AG04450 (cell line): ENCODE measurements at places on chromosomes 7 and 10.
A peak's percentile ranks its signal among the peaks of the same experiment; 100 is the strongest.

DNA sequence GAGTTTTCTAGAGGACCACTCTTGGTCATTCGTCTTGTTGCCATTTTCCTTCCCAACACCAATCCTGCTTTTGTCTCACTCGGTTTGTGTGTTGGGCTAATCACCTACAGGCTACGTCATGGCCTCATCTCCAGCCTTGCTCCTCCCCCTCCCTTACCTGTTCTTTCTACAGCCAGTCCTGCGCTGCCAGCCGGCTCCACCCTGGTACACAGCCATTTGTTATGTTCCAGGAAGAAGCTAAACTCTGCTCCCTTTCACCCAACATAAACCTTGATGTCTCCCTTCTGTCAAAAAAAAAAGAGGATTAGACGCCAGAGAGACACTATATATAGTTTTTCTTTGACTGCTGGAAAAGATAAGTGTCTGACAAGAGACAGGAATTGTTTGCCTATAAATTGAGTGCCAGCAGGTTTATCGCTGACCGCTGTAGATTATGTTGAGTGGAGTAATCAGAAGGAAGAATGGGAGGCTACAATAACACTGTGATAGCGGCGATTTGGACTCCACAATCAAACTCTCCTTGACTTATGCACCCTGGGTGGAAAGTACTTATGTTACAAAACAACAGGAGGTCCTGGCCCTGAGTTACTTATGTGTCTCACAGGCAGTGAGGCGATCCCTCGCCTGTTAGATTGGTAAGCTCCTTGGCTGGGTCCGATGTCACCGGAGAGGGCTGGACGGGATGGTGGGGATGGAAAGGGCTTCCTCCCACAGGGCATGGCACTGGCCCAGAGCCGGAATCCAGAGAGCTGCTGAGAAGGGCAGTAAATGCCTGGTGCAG, 171.3 kb upstream of the BMPER start:
- no peak for DNase-seq

- DNase-seq, result no peak
Observed at GRCh38 chr7:115937960-115938359, 92.6 kb downstream of the TFEC start.

GRCh38 chr7:47878662-47879061, 69.6 kb downstream of the PKD1L1 start:
- no peak for DNase-seq

DNA sequence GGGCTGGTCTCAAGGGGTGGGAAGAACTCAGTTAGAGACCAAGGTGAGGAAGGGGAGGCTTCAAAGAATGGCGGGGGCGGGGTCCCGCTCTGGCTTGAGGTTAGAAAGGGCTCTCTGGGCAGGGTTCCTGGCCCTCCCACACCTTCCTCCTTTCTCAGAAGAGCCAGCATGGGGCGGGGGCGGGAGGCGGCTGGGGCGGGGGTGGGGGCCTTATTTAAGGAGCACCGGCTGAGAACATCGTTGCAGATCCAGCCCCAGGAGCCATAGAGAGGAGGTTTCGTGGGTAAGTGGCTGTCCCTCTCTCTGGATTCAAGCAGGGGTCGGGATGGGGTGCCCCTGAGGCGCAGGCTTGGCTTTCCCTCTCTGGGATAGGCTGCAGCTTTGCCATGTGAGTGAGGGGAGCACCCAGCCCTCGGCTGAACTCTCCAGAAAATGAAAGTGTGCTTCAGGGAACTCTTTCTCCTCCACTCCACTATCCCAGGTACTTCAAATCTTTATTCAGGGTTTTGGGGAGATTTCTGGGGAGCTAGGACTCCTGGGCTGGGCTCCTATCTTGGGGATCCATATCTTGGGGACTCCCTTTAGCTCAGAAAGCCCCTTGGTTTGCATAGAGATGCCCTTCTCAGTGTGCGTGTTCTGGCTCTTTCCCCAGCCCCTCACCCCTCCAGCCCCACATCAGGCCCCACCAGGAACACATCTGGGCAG, 3.3 kb upstream of the CUEDC2 start:
- no peak for DNase-seq

DNA sequence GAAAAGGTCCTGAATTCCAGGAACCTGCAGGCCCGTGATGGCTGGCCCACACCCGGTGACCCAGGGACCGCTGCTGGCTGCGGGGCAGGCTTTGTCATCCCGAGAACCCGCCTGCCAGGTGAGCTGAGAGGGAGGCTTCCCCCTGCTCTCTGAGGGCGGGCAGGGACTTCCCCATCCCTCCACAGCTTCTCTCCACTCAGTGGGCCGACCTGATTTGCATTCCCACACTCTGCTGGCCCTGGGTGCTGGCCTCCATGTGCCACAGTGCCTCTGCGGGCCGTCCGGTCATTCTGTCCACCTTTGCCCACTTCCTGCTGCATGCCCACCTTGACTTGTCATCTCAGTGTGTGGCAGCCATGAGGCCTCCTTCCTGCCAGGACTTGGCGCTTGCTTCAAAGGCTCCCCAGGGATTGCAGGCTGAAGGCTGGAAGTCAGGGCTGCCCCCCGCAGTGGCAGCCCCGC, 35.3 kb downstream of the PALD1 start:
- DNase-seq, result no peak

- peak; percentile 45 for DNase-seq
Observed at GRCh38 chr10:79452174-79452611, 6.8 kb upstream of the ZCCHC24 start.

- no peak for DNase-seq
Observed at GRCh38 chr7:108147031-108147563, 16.9 kb upstream of the LAMB4 start.

DNA sequence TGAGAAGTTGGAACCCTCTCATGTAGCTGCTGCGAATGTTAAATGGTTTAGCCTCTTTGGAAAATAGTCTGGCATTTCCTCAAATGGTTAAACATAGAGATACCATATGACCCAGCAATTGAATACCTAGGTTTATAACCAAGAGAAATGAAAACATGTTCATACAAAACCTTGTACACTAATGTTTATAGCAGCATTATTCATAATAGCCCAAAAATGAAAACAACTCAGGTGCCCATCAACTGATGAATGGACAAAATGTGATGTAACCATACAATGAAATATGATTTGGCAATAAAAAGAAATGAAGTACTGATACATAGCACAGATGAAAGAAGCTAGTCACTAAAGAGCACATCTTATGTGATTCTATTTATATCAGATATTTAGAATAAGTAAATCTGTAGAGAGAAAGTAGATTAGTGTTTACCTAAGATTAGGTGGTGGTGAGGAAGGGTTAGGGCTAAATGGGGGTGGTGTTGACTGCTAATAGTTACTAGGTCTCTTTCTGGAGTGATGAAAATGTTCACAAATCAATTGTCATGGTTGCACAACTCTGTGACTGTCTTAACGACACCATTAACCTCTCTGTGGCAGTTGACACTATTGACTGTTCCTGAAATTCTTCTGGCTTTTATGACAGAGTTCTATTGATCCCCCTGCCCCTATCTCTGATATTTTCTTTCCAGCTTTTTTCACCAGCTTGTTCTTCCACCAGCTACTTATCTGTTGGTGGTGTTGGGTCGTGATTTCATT, 35.2 kb downstream of the VCL start:
- DNase-seq, result no peak

GRCh38 chr7:147136352-147136751, 1019.8 kb downstream of the CNTNAP2 start:
- DNase-seq, result no peak

GRCh38 chr10:88672041-88672440, 7.8 kb downstream of the LIPF start:
- DNase-seq, result peak; percentile 20

DNA sequence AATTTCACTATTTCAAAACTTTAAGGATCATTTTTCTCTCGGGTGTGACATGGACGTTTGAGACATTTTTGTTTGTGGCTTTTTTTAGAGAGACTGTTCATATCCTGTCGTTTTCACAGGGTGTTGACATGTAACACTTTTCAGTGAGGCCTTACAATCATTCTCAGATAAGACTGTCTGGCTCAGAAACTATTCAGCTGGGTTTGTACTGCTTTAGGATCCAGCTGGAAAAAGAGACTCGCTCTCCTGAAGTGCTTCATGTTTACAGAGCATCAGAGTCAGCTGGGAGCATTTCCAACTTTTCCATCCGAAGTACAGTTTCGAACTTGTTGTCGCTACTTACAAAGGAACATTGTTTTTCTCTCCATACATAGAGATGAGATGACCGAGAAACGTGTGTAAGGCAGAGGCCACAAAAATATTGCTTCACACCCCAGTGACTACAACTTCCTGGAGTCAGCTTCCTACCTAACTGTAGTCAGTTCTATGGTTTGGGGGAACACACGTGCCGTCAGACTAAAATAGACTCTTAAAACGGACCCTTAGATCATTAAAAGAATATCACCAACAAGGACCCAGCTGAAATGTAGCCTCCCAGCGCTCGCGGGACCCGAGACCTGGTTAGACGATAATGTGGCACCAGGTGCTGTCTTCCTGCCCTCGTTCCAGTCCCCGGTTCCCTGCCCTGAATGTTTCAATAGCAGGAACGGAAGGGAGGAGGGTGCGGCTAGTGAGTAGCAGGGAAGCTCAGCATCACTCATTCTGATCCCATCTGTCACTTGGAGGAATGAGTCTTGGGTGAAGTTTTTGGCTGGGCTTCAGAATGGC, 78.0 kb downstream of the MKI67 start:
- DNase-seq, result no peak

- DNase-seq, result no peak
Observed at GRCh38 chr7:121516821-121517220, 120.7 kb upstream of the FAM3C start.

DNA sequence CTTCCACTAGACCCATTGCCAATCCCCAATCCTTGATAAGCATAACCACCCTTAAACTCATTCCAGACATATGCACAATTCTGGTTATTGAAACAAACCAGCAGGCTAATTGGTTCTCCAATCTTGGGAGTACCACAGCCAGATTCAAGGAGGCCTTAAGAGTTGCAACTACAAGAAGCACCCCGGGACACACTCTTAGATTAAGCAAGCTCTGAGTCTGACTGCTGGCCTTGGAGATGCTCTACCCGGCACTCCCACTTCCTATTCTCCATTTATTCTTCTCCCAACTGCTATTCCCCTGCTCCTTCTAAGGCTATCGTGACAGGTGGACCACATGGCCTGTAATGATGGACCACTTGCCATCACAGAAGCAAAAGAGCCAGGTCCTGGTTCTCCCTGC, 40.3 kb downstream of the CYTH3 start:
- DNase-seq, result no peak

- no peak for DNase-seq
Observed at GRCh38 chr10:36393801-36394200, 731.6 kb upstream of the ANKRD30A start.

GRCh38 chr7:1809601-1810258, 139.7 kb downstream of the ELFN1 start:
- DNase-seq, result no peak

DNA sequence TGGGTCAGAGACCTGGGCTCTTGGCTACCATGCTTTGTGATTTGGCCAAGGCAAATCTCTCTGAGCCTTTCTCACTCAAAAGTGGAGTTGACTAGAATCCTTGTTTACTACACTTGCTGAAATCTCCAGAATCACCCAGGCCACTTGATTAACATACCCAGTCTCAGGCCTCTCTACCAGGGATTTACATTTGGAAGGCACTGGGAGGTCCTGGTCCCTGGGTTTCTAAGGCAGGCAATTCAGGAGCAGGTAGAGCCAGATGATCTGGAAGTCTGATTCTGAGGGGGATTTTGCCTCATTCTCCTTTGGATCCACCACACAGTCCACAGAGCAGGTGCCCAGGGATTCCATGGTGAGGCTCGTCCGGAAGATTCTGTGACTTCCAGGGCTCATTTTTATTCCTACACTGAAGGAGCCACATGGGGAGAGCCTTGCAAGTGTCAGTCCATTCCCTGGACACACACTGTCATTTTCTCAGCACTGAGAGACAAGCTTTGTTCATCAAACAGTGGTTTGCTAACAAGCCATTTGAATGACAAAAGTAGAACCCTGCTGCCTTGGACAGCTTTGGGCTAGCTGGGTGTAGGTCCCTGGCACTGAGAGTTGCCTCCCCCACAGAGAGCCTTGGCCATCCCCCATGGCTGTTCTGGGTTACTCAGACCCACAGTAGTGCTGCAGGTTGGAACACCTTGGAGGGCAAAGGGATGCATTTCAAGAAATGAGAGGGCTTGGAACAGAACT, 74.2 kb downstream of the NOC3L start:
- DNase-seq, result no peak

DNA sequence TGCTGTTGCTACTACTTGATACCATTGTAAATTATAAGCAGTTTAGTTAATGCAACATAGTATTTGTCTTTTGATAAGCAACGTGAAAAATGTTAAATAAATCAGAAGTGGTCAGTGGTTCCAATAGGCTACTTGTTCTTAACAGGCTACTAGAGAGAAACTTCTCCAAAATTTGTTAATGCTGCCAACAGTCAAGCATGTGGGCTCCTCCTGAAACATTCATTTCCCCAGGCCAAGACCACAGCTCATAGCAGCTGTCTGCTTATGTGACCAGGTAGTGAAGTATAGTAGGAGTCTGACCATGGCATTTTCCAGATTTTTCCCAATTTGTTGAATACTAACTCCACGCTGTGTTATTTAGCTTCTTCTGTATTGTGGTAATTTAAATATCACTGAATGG, 81.0 kb downstream of the CYP51A1 start:
- no peak for DNase-seq

- no peak for DNase-seq
Observed at GRCh38 chr10:98436704-98437103, 10.0 kb downstream of the HPS1 start.

DNA sequence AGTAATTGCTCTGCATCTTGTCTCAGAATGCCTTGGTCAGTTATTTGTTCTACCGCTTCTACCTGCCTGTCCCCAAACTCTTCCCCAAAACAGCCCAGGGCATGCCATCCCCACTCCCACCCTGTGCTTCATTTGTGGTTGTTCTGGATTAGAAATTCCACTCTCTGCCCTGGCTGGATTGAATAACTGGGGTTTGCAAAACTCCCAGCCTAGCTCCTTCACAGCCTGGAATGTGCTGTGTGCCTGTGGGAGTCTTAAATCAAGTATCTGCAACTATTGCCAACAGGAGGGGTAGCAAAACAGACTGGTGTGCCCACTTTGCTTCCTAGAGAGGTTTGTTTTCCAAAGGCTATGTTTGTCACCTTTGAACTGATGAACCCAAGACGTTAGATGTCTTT, 24.2 kb downstream of the TSPAN15 start:
- no peak for DNase-seq

GRCh38 chr7:50142425-50143017, 49.5 kb upstream of the ZPBP start:
- DNase-seq, result no peak

DNA sequence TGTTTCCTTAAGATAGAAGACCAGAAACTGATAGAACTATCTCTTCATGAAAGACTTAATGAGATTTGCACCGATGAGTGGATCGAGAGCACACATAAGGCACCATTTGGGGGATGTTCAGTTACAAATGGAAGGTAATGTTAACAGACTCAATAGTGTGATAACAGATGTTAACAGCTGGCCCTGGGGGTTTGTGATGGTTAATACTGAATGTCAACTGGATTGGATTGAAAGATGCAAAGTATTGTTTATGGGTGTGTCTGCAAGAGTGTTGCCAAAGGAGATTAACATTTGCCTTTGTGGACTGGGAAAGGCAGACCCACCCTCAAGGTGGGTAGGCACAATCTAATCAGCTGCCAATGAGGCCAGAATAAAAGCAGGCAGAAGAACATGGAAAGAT, 130.5 kb upstream of the DGKB start:
- DNase-seq, result no peak
